ENCODE measurements at places on chromosomes 7 and 10.

DNA sequence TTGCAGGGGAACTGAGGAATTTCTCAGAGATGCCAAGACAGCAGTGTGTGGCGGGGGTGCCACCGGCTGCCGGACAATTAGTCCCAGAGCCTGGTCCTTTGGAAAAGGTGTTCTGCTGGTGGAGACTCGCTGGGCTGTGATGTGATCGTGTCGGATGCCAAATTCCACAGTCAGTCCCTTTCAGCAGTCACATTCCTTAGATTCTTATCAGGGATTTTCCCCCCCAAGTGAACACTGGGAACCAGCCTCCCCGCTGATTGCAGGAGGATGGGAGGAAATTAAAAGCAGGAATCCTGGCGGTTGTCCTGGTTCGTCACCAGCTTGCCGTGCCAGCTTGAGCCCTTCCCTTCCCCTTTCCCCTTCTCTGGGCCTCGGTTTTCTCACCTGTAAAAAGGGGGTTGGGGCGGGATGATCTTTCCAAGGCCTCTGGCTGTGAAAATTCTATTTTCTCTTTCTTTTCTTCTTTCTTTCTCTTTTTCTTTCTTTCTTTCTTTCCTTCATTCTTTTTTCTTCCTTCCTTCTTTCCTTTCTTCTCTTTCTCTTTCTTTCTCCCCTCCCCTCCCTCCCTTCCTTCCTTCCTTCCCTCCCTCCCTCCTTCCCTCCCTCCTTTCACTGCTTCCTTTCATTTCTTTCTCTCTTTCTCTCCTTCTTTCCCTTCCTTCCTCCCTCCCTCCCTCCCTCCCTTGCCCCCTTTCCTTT lies 39.6 kb downstream of the COL26A1 start:
- no peak for DNase-seq

- DNase-seq, result no peak
Observed at GRCh38 chr7:142927085-142927745, 6.3 kb downstream of the TRPV5 start.

- no peak for DNase-seq
Observed at GRCh38 chr7:48033922-48034321, 1.4 kb upstream of the C7orf57 start.

DNA sequence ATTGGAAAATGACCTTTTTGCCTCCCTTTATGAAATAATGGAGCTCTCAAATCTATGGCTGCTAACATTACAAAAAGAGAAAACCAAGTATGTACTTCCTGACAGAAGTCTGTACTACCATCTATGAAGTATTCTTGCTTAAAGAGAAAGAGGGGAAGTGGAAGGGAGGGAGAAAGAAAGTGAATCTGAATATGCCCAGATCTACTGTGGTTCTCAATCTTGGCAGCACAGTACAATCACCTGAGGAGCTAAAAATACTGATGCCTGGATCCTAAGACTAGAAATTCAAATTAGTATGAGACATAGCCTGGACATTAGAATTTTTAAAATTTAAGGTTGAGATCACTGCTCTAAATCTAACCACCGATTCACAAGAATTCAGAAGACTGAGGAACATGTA lies 85.2 kb downstream of the IGF2BP3 start:
- no peak for DNase-seq

DNA sequence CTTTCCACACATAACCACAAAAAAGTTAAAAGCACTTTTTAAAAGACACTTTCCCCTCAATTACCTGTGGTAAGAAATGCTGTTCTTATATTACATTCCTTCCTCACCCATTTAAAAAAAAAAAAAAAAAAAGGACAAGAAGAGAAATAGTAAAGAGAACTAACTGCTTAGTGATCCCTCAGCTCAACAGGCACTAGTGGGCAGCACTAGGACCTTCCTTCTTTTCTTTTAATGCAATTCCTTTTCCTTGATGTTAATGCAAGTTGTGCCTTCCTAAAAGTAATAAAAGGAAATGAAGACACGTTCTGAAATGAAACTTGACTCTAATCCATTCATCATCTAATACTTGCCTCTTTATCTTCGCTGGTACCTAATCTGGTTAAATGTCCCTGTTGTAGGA lies 189.7 kb downstream of the TCF7L2 start:
- DNase-seq, result no peak

- no peak for DNase-seq
Observed at GRCh38 chr7:44454348-44454747, 36.1 kb downstream of the NUDCD3 start.

DNA sequence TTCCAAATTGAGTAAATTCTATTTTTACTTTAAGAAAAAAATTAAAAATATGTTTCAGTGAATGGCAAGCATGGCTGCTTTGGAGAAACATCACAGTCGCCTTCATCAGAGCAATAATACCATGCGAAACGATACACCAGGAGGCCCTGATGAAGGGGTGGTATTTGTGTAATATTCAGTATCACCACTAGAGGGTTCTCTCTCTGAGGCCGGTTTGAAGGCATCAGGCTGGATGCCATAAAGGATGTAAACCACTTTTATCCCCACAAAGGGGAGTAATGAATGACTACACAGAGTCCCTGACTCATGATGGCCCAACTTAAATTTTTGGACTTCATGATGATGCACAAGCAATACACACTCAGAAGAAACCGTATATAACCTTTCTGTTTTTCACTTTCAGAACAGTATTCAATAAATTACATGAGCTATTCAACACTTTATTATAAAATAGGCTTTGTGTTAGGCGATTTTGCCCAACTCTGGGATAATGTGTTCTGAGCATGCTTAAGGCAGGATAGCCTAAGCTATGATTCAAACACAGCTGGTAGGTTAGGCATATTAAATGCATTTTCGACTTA lies 95.5 kb downstream of the PPP1R17 start:
- no peak for DNase-seq

DNA sequence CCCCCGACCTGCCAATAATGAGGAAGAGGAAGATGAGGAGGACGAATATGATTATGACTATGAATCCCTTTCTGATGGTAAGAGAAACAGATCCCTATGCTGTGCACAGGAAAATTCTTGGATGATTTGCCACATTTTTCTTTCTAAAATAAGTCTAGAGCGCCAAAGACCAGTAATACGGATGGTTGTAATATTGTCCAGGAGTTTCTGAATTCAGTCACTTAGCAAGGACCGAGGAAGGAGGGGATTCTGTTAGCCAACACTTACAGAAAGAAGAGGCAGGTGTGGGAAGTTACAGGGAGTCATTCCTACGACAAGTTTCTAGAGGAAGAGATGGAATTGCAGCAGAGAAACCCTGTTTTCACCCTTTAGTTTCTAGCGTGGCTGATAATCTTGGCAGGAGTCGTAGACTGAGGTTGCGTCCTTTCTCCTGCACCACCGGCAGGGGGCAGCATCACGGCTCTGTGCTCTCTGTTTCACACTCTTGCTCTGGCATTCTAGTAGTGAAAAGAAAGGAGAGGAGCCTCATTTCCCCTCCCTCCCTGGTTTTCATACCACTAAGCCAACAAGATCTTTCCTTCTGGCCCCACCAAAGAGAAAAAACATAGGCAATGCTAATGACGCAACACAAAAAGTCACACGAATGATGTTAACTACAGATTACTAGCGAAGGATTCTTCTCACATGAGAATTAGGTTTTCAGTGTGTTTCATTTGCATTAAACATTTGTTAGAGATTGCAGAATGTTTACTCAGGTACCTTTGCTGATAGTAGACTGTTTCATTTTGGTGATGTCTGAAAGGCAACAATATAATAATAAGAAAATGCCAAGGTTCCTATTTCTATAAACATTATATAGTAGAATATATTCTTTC lies 82.7 kb downstream of the NOC3L start:
- DNase-seq, result no peak

- no peak for DNase-seq
Observed at GRCh38 chr7:85829817-85830432, 643.1 kb upstream of the SEMA3D start.

- DNase-seq, result no peak
Observed at GRCh38 chr7:4216016-4216415, 466.1 kb upstream of the FOXK1 start.

DNA sequence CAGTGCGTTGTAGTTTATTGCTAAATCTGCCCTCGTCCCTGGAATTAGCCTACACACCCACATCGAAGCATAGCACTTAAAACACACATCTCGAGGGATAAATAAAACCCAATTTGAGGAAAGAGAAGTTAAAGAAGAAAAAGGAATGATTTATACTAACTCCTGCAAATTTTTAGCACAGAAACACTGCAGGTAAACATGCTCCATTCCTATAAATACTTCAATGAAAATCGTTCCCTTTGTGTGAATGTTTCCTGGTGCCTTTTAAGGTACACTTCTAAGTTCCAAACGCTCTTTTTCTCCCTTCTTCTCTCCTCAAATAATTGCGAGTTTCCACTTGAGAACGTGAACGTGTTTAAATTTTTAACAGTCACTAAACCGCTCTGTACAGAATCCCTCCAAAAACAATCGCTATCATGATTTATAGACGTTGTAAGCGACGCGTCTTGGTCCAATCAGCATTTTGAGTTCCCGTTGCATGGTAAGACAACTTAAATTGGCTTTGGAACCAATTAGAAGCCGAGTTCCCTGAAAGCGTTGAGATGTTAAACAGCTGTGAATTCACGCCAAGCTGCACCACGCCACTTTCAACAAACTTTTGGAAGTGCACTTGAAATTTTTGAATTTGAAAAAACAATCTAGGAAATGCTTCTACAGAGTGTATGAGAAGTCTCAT lies 12.5 kb upstream of the EBLN1 start:
- DNase-seq, result no peak

DNA sequence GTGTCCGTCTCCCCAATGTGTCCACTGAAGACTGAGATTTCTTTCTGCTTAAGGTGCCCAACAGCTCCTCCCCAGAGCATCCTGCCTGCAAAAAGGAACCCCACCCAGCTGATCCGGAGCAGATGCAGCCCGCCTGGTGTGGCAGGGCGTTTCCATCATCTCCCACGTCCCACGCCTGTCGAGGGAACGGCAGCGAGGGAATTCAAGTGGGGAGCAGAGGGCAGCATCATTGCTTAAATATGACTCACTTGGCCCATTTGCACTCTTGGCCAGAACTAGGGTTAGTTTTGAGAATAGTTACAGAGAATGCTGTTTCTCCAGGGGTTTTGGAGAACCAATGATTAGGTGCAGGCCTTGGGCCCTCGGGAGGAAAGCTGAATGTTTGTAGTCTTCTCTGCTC lies 20.8 kb downstream of the VWA2 start:
- no peak for DNase-seq

GRCh38 chr10:28282336-28282735 lies 20.5 kb downstream of the MPP7 start:
- no peak for DNase-seq

Measured in lower leg skin (tissue), 4 donors.